ENCODE measurements at places on chromosomes 5 and 9.

DNA sequence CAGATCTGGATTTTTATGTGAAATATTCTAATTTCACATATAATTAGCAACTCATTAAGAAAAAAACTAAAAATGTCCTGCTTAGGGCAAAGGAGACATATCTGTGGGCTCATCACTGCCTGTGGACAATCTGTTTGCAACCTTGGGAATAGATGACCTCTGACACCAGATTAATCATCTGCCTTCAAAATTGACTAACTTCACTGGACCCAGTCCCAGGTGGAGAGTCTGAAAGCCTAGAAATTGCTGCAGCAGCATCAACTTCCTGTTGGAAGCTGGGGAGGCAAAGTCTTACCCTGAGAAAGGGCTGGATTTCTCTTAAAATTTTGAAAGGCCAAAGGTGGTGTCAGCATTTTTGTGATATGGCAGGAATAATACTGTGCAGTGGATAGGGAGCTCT, 76.3 kb upstream of the TNC start:
- DNase-seq: no peak

- DNase-seq: no peak
Observed at GRCh38 chr5:137205231-137206027, 293.7 kb downstream of the SPOCK1 start.

DNA sequence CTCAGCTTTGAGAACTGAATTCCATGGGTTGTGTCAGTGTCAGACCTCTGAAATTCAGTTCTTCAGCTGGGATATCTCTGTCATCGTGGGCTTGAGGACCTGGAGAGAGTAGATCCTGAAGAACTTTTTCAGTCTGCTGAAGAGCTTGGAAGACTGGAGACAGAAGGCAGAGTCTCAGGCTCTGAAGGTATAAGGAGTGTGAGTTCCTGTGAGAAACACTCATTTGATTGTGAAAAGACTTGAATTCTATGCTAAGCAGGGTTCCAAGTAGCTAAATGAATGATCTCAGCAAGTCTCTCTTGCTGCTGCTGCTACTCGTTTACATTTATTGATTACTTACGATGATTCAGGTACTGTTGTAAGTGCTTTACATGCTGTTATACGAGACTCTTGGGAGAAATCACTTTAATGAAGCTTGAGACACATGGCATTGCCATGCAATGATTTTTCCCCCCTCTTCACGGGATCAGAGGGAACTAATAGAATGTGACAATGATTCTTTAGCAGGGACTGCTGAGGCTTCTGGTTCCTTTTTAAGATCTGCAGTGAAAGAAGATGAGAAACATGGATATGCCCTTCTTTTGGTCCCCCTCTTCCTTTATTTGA, 63.8 kb downstream of the PTTG1 start:
- no peak for DNase-seq

GRCh38 chr9:123608104-123608503, 252.1 kb downstream of the CRB2 start:
- no peak for DNase-seq

GRCh38 chr5:32319392-32319791, 6.7 kb upstream of the MTMR12 start:
- DNase-seq: no peak

DNA sequence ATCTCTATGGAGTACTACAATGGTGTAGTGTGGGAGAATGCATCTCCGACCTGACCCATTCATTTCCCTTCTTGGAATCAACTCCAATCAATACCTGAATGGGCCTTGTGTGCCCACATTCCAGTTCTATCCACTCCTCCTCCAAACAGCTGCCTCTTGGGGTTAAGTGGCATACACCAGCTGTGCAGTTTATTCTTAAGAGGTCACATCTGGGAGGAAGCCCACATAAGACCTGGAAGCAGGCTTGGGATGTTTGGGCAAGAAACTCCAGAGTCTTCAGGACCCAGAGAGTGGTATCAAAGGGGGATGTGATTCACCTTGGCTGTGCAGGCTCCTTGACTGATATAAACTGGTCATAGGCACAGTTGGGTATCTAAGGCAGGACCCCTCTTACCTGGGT, 46.0 kb downstream of the ACTBL2 start:
- DNase-seq: no peak

- no peak for DNase-seq
Observed at GRCh38 chr5:164763206-164763605, 1257.8 kb downstream of the MAT2B start.

DNA sequence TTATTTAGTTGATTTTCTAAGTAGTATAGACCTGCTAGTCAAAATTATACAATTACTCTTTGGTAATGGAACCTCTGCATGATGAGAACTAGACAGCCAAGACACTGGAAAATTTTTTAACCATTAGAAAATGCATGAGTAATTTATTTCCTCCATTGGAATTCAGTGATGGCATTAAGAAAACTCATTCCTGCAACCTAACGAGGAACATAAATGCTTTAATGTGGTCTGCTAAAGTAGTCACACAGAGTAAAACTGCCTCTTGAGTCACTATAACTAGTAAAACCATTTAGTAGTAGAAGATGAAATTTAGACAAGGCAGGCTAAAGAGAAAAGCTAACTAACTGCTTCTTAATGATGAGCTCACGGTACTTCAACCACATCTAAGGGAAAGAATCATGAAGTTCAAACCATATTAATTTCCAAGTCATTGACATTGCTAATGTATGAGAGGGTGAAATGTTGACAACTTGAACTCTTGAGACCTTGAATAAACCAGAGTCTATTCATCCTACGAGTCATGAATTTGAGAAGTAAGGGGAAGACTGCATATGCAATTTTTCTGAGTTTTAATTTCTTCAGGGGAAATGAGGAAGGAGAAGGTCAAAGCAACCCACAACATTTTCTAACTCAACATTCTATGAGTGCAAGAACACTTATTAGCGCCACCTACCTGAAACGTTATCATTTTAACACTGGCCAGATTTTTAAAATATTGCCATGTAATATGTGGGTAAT, 74.4 kb downstream of the GLIS3 start:
- no peak for DNase-seq

GRCh38 chr9:105854783-105855724, 160.7 kb downstream of the TMEM38B start:
- no peak for DNase-seq

Measured in CD4-positive, alpha-beta T cell treated with Interleukin-1 beta for 1 hour (primary cell).